ENCODE measurements at places on chromosomes 4 and X.

GRCh38 chrX:54181202-54181953 lies 1.7 kb downstream of the FAM120C start:
- DNase-seq = no peak

DNA sequence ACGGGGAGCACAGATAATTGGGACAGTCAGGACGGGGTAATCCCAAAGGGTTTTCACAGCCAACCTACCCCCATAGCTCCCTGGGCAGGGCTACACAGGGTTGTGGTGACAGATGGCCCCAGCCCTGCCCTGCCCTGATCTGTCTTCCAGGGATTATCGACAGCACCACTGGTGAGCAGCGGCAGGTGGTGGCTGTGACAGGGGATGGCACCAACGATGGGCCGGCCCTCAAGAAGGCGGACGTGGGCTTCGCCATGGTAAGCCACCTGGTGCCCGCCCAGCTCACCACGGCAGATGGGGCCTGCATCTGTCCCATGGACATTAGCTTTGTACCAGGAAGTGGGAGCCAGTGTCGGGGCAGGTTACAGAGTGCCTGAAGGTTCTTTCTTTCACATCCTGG lies 39.3 kb downstream of the ATP2B3 start:
- DNase-seq = no peak

DNA sequence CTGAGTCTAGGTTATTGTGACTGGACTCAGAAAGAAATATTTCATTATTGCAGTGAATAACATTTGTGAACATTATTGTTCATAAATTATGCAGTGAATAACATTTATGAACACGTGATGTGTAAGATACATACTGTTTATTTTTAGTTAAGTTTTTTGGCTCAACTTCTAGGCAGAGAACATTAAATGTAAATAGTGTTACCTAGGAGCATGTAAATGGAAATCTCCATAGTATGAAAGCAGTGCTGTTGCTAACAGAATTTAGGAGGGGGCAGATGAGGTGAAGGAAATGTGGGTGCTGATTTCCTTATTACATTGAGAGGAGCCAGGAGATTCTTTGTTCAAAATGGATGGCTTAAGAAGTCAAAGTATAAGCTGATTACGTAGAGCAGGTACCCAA lies 45.0 kb downstream of the HTT start:
- no peak for DNase-seq

GRCh38 chr4:147833254-147833653 lies 101.4 kb downstream of the ARHGAP10 start:
- no peak for DNase-seq

DNA sequence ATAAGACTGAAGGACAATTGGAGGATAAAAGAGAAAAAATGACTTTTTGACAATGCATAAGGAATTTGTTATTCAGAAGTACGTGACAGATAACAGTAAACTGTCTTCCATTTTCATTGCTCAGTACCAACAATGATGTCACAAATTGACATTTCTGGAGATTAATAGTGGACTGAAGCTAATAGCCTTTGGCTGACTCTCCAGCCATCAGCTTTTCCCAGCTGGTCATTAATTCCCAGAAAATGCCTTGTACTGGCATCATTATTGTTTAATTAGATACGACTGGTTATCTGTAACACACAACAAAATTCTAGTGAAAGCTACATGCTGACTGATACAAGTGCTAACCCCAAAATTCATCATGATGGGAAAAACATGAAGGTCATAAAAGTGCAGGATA lies 147.9 kb upstream of the FGF13 start:
- no peak for DNase-seq

- DNase-seq = no peak
Measured at GRCh38 chr4:126766241-126766640, 866.5 kb upstream of the INTU start.

All from activated CD4-positive, alpha-beta T cell treated with anti-CD3 and anti-CD28 coated beads, Interleukin-2, amount 50 U/mL, for 1 hour (primary cell).